ENCODE measurements at places on chromosomes 1 and 21.

DNA sequence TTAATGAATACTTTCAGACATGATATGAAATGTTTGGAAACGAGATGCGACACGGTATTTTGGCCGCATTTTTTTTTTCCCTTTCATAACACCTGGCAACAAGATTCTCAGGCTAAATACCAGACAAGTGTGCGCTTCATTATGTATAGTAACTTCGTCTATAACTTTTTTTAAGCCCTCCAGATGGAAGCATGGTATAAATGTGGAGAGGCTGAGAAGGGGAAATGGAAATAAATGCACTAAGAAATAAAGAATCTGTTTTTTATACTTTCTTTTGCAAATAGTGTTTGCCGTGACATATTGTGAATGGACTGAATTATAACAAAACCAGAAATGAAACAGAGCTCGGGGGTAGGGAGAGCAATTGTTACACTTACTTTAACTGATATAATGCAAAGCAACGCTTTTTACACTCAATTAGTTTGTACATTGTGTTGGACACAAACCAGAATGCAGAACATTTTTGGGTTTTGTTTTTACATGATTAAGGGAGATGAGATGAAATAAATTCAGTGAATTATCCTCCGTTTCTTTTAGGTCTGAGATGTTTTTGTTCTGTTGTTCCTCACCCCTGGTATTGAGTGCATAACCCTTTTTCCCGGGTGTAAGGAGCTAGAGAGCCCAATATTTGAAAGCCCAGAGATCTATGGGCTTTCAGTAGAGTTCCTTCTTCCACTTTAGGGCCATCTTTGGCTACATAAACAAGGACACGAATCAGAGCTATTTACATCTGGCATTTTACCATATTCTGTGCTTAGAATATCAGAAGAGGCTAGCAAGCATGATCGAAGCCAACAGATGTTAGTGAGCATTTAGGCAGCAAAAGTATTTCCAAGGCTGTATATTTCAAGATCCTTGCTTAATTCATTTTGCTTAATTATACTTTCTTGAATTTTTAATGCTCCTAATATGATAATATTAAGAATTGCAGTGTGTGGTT, 478.0 kb downstream of the CAMTA1 start:
- no peak for DNase-seq

GRCh38 chr21:34215911-34216717, 142.7 kb downstream of the MRPS6 start:
- DNase-seq = no peak

- no peak for DNase-seq
Measured at GRCh38 chr1:224666078-224666477, 50.0 kb downstream of the CNIH3 start.

- DNase-seq = no peak
Measured at GRCh38 chr1:46096269-46097148, 35.9 kb downstream of the PIK3R3 start.

- no peak for DNase-seq
Measured at GRCh38 chr1:188372821-188373220, 1544.1 kb downstream of the PLA2G4A start.
